ENCODE measurements at places on chromosomes 16 and 17. TPM values are rescaled to one million over a fixed set of nuclear protein-coding genes. Genes with fewer than 3 reads are reported as not detected.

NPTX1 gene
- 0.20 TPM for total RNA-seq

LPCAT2 gene
- total RNA-seq = 0.42 TPM

ACSM3 gene
- total RNA-seq = 13.6 TPM

KIF2B gene
- total RNA-seq = not detected

GPR139 gene
- not detected for total RNA-seq

CRYM gene
- 4.5 TPM for total RNA-seq

AMZ2 gene
- 55.4 TPM for total RNA-seq

DNA sequence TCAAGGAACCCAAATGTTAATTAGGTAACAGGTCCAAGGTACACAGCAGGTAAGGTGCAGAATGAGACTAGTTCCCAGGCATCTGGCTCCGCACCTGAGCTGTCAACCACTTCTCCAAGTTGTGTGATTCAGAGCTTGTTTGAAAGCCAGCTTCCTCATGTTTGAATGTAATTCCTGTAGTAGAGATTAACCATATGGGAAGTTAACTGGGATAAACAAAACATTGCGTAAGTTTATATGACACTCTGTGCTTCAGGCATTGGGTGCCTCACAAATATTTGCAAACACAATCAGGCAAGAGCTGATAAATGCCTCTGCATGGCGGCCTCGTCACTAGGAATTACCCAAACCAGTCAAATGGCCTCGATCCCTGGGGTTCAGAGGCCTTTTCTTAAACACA is 27.9 kb upstream of the CPHXL start:
- DNase-seq = no peak
- H3K4me3 ChIP-seq = no peak overlapping the region
- no peak overlapping the region for H3K27ac ChIP-seq
- peaks cover 5% of the 10 kb centered on the region for H3K4me1 ChIP-seq

DNA sequence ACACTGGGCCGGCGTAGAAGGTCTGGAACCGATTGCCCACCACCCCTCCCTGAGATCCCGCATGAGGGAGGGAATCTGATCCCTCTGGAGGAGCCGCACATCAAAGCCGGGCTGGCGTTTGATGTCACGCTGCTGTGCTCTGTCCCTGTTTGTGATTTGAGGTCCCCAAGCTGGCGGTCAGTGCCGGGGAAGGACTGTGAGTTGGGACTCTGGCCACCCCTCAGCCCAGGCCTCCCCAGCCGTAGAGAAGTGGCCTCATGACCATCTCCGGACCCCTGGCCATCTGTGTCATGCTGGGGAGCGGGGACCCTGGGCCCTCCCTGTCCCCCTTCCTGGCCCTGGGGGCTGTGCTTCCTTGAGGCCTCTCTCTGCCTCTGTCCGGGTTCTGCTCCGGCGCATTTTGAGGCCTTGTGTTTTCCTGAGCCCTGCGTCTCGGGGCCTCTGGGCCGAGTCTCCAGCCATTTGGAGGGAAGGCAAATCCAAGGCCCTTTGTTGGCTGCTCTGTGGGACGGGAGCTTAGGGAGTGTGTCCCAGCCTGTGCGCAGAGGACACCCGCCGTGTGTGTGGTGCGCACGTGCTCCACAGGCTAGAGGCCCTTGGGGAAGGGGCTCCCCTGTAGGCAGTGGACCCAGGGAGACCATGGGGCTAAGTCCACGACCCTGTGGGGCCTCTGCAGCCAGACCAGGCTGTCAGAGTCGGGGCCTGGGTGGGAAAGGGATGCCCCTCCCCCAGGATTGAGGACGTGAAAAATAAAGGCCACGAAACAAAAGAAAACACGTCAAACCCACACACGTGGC is 15.1 kb downstream of the ASPSCR1 start:
- no peak overlapping the region for H3K27ac ChIP-seq
- no peaks in the 10 kb centered on the region for H3K27me3 ChIP-seq
- DNase-seq = no peak
- peaks cover 23% of the 10 kb centered on the region for H3K36me3 ChIP-seq
- no peaks in the 10 kb centered on the region for H3K4me1 ChIP-seq

- H3K4me1 ChIP-seq = no peaks in the 10 kb centered on the region
- H3K36me3 ChIP-seq = no peaks in the 10 kb centered on the region
- no peak for DNase-seq
- no peak overlapping the region for H3K4me3 ChIP-seq
- no peak overlapping the region for H3K27ac ChIP-seq
These were observed 56.3 kb downstream of the METRNL start for GRCh38 chr17:83135692-83136091.

DNA sequence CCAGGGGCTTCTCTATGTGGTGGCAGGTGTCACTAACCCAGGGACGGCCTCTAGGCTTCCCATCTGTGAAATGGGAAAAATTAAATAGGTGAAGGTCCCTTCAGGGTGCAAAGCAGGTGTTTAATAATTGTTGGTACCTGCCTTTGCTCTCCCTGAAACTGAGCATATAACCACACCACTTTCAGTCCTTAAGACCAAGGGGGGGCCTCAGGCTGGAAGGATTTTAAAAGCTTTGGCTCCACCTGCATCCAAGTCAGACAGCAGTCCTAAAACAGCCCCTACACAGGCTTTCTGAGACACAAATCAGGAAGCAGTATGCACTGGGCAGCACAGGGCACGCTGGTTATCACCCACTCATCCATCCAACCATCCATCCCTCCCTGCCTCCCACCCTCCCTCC is 55.0 kb downstream of the TK2 start:
- H3K4me1 ChIP-seq = peaks cover 8% of the 10 kb centered on the region
- no peak overlapping the region for H3K27ac ChIP-seq
- no peak for DNase-seq

GRCh38 chr16:55421226-55421625 is 57.8 kb upstream of the MMP2 start:
- H3K27ac ChIP-seq = no peak overlapping the region
- H3K4me1 ChIP-seq = no peaks in the 10 kb centered on the region
- no peak for DNase-seq
- H3K27me3 ChIP-seq = peaks cover 16% of the 10 kb centered on the region
- no peak overlapping the region for H3K4me3 ChIP-seq

DNA sequence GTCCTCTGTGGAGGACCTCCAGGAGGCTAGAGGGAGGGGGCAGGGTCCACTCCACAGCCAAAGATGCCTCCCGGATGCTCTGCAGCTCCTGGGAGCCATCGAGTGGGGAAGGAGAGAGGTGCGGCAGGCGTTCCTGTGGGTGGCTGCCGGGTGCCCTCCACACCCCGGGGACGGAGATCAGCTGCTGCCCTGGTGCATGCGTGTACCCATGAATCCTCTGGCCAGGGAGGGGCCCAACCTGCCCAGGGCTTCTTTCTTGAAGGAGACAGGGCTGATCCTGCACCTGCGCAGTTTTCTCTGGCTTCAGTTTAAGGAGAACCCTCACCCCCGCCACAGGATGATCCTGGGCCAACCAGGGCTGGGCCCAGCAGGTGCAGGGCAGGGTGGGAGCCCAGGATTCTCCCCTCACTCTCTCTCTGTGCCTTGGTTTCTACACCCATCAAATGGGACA is 33.5 kb upstream of the DOC2B start:
- peaks cover 6% of the 10 kb centered on the region for H3K36me3 ChIP-seq
- no peaks in the 10 kb centered on the region for H3K27me3 ChIP-seq
- H3K4me1 ChIP-seq = peaks cover 8% of the 10 kb centered on the region
- peak overlapping the region; percentile 81 for H3K4me3 ChIP-seq
- peak overlapping the region; percentile 41 for H3K27ac ChIP-seq
- no peak for DNase-seq

- H3K27me3 ChIP-seq = no peaks in the 10 kb centered on the region
- H3K27ac ChIP-seq = no peak overlapping the region
- no peaks in the 10 kb centered on the region for H3K36me3 ChIP-seq
- H3K4me1 ChIP-seq = no peaks in the 10 kb centered on the region
- H3K4me3 ChIP-seq = no peak overlapping the region
- DNase-seq = no peak
These were observed 383.4 kb downstream of the CDH11 start for GRCh38 chr16:64738321-64738960.

DNA sequence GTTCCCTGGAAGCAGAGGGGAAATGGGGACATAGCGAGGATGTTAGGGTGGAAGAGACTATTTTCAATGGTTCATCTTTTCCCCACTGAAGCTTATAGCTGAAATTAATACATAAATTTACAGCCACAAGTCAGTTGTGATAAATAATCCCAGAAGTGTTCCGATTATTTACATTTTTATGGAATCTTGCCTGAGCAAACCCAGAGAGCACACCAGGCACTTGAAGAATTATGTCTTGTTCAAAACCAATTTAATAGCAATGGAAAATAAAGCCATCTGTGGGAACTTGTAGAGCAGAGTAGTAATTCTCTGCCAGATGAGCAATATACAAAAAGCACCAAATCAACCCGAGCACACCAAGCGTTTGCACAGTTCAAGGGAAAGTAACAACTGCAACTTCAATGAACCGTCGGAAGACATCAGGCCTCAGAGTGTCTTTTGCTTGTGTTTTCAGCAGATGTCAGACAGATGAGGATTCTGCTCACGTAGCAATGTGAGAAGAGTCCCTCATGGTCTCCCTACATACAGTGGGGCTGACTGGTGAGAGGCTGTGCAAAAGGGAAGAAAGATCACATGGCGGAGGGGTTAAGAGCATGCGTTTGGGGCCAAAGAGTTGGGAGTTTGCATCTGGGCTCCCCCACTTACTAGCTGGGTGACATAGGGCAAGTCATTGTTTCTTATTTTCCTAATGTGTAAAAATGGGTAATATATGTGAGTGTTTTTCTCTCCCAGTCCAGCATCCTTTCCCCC is 148.7 kb upstream of the HS3ST2 start:
- peaks cover 3% of the 10 kb centered on the region for H3K27me3 ChIP-seq
- H3K27ac ChIP-seq = no peak overlapping the region
- H3K4me3 ChIP-seq = no peak overlapping the region
- H3K36me3 ChIP-seq = no peaks in the 10 kb centered on the region

DNA sequence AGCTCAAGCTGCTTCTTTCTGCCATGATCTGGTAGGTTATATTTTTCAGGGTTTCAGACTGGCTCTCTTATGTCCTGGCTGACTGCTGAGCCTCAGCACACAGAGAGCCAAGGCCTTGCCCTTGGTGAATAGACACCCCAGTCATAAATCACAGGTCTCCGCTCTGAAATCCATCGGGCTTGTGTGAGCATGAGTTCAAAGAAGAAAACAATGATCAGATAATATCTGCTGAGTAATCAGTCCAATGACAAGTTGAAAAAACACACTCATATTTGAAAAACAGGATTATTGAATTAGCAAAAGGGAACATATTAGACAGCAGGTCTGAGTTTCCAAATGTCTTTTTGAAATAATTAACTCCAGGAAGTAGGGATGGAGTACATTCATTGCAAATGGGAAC is 51.1 kb upstream of the NDRG4 start:
- H3K27me3 ChIP-seq = peaks cover under 1% of the 10 kb centered on the region
- no peak overlapping the region for H3K4me3 ChIP-seq
- DNase-seq = no peak
- H3K36me3 ChIP-seq = no peaks in the 10 kb centered on the region
- H3K4me1 ChIP-seq = no peaks in the 10 kb centered on the region
- H3K27ac ChIP-seq = no peak overlapping the region

- peaks cover 53% of the 10 kb centered on the region for H3K4me1 ChIP-seq
- H3K27ac ChIP-seq = peak overlapping the region; percentile 95
- no peaks in the 10 kb centered on the region for H3K27me3 ChIP-seq
- peaks cover 10% of the 10 kb centered on the region for H3K36me3 ChIP-seq
- DNase-seq = no peak
- H3K4me3 ChIP-seq = peak overlapping the region; percentile 96
These were observed 961 bp downstream of the AMFR start for GRCh38 chr16:56424404-56424764.

- peaks cover 34% of the 10 kb centered on the region for H3K4me1 ChIP-seq
- peak overlapping the region; percentile 95 for H3K4me3 ChIP-seq
These were observed 607 bp downstream of the KATNIP start for GRCh38 chr16:27550582-27550920.

DNA sequence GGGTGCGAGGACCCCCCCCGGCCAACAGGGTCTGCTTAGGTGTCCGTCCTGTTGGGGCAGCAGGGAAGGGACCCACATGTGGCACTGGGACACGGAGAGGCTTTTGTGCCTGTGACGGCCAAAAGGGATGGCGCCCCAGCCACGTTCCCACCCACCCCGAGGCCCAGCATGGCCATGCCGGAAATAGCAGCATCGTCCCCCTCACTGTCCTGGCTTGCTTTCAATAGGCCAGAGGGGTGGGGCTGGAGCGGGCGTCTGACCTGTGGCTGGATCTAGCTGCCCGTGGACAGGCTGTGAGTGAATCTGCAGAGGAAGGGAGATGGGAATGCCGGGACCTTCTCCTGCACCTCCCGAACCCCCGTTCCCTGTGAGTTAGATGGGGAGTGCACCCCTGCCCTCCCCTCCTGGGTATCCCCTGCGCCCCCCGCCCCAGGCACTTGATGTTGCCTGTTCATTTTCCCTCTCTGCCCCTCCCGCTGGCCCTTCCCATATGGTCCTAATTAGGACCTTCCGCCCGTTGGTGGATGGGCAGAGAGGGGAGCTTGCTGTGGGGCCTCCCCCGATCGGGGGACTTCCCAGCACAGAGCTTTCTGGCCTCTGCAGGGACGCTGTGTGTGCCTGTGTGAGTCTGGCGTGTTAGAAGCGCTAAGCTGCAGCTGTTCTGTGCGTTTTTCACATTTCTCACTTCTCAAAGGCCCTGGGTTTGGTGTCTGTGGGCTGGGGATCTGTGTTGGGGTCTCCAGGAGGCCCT is 292.8 kb downstream of the SEC14L1 start:
- H3K4me3 ChIP-seq = no peak overlapping the region
- H3K27me3 ChIP-seq = no peaks in the 10 kb centered on the region
- no peaks in the 10 kb centered on the region for H3K36me3 ChIP-seq
- peaks cover 97% of the 10 kb centered on the region for H3K4me1 ChIP-seq
- H3K27ac ChIP-seq = peak overlapping the region; percentile 74
- DNase-seq = no peak

DNA sequence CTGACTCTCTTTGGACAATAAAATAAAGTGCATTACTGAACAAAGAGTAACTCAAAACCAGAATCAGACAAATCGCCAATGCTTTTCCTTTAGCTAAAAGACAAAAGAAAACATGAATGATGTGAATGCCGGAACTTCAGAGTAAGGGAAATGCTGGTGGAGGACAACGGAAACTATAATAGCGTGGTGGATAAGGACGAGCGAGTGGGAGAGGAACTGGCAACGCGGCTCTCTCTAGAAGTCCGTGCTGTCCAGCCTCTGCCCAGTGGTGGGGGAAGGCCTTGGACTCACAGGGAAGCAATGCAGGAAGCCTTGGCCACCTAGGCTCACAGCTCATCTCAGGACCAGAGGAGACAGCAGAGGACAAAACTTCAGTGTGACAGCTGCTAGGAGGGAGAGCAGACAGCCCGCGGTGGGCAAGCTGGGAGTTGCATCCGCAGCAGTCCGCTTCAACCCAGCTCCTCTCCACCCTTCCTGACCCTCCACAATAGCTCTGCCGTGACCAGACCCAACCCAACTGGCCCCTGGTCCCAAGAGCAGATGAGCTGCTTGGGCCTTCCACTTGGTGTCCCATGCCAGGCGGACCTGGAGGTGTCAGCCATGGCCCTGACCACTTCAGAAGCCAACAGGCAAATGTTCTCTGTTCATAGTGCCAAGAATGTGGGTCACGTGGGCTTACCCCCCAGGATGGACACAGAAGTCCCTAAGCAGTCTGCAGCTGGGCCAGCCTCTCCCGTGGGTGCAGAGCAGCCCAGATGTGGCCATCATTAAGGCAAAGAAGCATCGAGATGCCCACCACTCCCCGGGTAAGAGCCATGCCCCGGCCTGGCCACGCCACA is 5.3 kb upstream of the FAAP100 start:
- H3K4me3 ChIP-seq = no peak overlapping the region
- no peak overlapping the region for H3K27ac ChIP-seq
- H3K4me1 ChIP-seq = peaks cover 50% of the 10 kb centered on the region
- peaks cover 40% of the 10 kb centered on the region for H3K36me3 ChIP-seq
- H3K27me3 ChIP-seq = no peaks in the 10 kb centered on the region

GRCh38 chr17:17412326-17412725 is 64.5 kb upstream of the MED9 start:
- H3K4me1 ChIP-seq = peaks cover 10% of the 10 kb centered on the region
- H3K27ac ChIP-seq = no peak overlapping the region
- DNase-seq = no peak
- no peak overlapping the region for H3K4me3 ChIP-seq
- peaks cover 16% of the 10 kb centered on the region for H3K27me3 ChIP-seq

Data from activated B cell treated with CpG ODN at 0.5 μM for 24 hours (primary cell).